HTR-8/SVneo (cell line): ENCODE measurements at places on chromosomes 6 and 20.

GRCh38 chr20:13029687-13030375 lies 21.1 kb downstream of the SPTLC3 start:
- DNase-seq = peak; percentile 32

- DNase-seq = no peak
These were observed 212.3 kb upstream of the MYLIP start for GRCh38 chr6:15916581-15916980.

- DNase-seq = no peak
These were observed 154.6 kb downstream of the RFPL4B start for GRCh38 chr6:112501705-112502104.

DNA sequence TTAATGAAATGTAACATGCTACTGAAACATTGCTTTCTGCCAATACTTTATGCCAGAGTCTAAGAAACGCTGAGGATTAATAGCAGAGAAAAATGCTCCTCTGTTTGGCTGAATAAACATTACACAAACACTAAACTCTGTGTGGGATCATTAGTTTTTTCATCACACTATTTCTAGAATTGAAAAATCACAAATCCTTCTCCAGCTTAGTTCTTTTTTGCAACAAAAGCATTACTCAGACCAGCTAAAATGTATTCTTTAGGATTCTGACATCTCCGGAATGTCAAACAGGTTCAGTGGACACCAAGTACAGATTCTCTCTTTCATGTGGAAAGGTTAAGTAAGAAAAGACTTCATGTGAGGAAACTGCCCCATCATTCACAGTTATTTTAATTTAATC lies 226.9 kb downstream of the SIM1 start:
- DNase-seq = no peak

- no peak for DNase-seq
These were observed 4.1 kb upstream of the AIF1 start for GRCh38 chr6:31610968-31611367.
